Activated gamma-delta T cell treated with Interleukin-2 at 50 U/mL for 16 hours (primary cell): ENCODE measurements at places on chromosomes 6 and 20.

GRCh38 chr6:17096652-17097051 lies 5.2 kb upstream of the STMND1 start:
- DNase-seq: no peak

GRCh38 chr20:52154575-52154974 lies 37.0 kb downstream of the ZFP64 start:
- DNase-seq: no peak

DNA sequence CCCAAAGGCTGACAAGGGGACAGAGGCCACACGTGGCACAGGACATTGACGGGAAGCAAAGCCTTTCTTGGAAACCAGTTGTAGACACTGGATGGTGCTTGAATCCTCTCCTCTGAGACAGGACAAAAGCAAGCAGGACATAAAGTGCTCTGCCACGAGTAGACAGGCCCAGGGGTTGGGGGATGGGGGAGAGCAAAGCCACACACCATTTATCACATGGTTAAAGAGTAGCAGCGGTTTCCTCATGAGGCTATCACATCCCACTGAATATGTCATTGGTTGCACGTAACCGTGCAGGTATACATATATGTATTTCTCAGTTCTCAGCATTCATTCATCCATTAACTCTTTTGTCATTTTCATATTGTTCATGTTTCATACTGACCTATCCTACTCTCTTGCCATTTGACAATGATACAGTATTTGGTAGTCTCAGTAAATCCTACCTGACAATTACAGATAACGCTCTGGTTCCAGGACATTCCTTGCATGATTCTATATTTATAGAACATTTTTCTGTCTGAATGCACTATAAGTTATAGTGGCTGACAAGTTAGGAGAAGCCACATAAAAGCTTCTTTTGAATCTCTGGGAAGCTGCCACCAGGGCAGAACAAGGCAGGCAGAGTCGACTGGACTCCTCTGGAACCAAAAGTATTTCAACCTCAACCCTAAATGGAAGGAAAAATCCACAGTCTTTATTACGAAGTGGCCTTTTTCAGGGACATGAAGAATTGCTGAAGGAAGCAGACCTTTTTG lies 23.5 kb downstream of the METTL24 start:
- no peak for DNase-seq

- DNase-seq: no peak
These were observed 44.2 kb upstream of the SLC9A8 start for GRCh38 chr20:49768204-49769047.

DNA sequence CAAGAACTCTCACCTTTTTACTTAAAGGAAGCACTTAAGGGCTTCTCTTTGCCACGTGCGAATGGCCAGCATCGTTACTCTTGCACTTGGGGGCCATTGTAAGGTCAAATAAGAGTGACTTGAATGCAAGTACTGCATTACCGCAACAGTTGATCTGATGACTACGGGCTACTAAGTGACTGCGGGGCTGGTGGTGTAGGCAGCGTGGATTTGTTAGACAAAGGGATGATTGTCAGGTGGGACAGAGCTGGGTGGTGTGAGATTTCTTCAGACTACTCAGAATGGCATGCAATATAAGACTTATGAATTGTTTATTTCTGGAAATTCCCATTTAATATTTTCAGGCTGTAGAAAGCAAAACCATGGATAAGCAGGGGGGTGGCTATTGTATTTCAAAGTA lies 199.7 kb upstream of the UST start:
- DNase-seq: no peak

GRCh38 chr6:109526905-109527628 lies 44.0 kb upstream of the ZBTB24 start:
- peak; percentile 33 for DNase-seq

DNA sequence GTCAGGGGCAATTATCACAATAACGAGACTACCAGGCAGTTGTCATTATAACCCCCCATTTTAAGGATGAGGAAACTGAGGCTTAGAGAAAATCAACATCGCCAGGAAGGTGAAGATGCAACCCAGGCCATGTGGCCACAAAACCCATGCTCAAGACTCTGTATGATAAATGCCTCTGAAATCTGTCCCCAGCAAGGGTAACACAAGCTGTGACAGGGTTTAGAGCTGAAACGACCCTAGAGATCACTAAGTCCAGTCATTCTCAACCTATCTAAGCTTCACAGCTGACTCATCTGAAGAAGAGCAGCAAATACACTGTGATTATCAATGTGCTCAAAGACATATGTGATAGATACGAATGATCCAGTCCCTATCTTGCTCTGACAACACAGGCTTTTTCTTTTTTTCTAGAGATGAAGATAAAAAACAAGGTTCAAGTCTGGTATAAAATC lies 47.0 kb downstream of the ARHGAP18 start:
- no peak for DNase-seq

DNA sequence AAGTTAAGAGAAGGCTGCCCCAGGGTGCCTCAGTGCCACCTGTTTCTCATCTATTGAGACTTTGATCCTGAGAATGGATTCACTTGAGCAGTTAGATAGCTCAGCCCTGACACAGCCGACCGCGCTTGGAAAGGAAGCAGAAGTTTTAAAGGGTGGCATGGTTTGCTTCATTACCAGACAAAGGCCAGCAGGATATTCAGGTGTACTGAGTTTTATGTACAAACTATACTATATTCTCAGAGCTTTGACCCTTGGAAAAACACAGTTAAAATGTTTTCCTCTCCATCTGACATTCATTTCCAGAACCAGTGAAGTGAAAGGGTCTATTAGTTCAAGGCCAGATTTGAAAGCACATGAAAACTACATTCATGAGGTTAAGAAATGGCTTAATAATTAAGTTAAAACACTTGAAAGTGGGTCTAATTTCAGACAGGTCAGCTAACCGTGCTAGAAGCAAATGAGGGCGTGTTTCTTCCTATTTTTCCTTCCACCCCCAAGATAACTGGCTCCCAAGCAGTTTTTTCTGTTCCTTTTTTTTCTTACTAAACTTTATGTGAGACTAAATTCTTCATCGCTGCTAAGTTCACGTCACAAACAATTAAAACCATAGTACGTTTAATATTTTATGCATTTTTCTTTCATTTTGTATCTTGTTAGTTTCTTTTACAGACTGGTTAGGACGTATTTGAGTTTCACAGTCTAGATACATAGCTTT lies 385.3 kb upstream of the SOX4 start:
- no peak for DNase-seq

GRCh38 chr6:166365221-166365620 lies 17.5 kb downstream of the MPC1 start:
- no peak for DNase-seq

- DNase-seq: no peak
These were observed 28.7 kb upstream of the BEND3 start for GRCh38 chr6:107144014-107144413.

DNA sequence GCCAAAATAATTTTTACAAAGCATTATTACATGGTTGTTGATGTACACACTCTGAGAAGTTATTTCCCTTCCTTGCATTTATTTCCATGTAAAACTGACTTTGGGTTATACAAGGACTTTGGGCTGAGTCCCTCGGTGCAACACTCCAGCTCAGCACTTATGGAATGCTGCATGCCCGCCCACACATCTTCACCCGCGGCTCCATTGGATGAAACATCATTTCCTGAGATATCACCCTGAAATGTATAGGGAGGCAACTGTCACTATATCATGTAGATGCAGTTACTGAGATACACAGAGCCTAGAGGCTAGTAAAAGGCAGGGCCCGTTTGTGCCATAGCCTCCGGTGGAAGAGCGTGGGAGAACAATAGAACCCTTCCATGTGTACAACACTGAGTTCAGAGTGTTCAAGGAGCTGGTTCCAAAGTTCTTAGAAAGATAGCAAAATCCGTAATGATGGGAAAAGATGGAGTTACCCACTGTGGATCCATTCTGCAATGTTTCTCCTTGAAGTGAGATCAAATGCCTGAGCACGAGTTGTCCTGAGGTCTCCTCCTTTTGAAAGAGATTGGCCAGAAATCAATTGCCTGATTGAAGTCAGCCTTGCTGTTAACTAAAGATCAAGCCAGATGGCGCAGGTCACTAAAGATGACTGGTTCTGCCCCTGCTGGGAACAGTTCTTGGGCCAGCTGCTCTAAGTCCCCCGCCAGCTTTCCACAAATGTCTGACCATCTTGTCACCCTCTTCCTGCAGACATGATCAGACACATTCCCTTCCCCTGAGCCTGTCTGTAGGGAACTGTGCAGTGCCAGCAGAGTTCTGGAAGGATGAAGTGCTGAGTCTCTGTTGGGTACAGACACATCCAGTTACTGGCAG lies 100.9 kb upstream of the IYD start:
- no peak for DNase-seq

GRCh38 chr20:62233684-62234083 lies 4.6 kb upstream of the OSBPL2 start:
- no peak for DNase-seq

- DNase-seq: no peak
These were observed 6.7 kb downstream of the TEAD3 start for GRCh38 chr6:35489995-35490791.

GRCh38 chr20:5127204-5127858 lies 523 bp downstream of the CDS2 start:
- peak; percentile 63 for DNase-seq

GRCh38 chr20:63374504-63374903 lies 13.4 kb upstream of the CHRNA4 start:
- DNase-seq: no peak

DNA sequence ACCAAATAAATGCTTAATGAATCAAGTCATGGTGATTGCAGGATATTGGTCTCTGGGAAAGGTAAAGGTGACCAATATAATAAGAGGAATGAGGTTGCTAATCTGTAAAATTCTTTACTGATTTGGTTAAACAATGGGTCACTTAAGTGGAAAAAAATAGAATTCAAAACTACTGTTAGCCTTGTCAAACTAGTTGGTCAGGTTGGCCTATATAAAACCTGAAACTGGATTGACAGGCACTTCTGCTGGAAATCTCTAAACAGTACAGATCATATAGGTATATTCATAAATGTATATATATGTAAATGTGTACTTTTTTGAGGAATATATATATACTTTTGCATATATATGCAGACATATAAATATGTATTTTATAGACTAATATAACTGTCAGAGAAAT lies 19.7 kb downstream of the PLCB4 start:
- DNase-seq: no peak

GRCh38 chr6:8865451-8865850 lies 430.1 kb upstream of the SLC35B3 start:
- DNase-seq: no peak

- DNase-seq: no peak
These were observed 37.4 kb upstream of the JAG1 start for GRCh38 chr20:10710991-10711775.

DNA sequence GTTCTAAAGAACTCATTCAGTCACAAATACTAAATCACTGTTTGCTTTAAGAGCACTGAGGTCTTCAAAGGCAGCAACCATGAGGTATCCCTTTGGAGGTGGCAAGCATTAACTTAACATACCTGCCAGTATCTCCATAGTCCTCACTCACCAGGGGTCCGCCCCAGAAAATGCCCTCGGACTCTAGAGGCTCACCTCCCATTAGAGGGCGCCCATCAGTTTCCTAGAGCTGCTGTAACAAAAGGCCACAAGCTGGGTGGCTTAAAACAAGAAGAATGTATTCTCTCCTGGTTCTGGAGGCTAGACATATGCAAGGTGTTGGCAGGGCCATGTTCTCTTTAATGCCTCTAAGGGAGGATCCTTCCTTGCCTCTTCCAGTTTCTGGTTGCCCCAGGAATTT lies 12.0 kb upstream of the RNGTT start:
- DNase-seq: no peak

DNA sequence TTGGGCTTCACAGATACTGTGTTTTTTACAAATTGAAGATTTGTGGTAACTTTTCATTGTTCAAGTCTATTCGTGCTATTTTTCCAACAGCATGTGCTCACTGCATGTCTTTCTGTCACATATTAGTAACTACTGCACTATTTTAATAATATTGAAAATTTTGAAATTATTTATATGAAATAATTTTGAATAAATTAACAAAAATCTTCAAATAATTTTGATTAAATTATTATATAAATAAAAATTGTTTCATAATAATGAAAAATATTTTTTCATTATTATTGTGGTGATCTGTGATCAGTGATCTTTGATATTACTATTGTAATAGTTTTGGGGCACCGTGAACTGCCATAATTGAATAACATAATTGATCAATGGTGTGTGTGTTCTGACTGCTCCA lies 204.1 kb downstream of the OGFRL1 start:
- no peak for DNase-seq

DNA sequence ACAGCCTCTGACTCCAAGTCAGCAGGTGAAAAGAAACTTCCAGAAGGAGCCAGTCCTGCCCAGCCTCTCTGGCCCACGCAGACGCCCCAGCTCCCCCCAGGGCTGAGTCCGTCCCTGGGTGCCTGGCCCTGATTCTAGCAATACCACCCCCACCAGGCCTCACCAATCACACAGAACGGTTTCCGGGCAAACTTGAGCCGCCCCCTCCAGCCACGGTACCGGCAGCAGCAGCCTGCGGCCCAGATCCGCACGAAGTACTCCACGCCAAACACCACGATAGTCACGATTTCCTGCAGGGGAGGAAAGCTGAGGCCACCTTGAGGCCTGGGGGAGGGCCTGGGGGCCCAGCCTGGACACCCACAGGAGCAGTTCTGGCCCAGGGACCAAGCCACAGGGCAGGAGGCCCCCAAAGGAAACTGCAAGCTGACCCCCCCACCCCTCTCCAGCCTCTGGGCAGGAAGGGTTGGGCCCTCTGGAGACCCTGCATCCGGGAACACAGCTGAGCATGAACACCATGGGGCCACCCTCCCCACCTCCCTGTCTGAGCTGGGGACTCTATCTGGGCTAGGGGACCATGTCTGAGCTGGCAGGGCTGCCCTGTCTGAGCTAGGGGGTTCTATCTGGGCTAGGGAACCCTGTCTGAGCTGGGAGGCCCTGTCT lies 27.2 kb downstream of the KCNQ2 start:
- DNase-seq: no peak

GRCh38 chr20:4170621-4171537 lies 155.5 kb upstream of the RNF24 start:
- DNase-seq: no peak

- DNase-seq: no peak
These were observed 154.9 kb downstream of the ESR1 start for GRCh38 chr6:151962246-151962846.

DNA sequence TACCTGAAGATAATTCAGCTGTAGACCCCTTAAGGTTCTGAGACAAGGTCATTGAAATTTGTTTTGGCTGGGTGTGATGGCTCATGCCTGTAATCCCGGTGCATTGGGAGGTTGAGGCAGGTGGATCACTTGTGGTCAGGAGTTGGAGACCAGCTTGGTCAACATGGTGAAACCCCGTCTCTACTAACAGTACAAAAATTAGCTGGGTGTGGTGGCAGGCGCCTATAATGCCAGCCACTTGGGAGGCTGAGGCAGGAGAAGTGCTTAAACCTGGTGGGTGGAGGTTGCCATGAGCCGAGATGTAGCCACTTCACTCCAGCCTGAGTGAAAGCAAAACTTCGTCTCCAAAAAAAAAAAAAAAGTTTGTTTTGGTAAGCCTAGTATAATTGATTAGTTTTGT lies 11.0 kb downstream of the SRSF3 start:
- DNase-seq: no peak

GRCh38 chr6:148550569-148550968 lies 196.3 kb upstream of the UST start:
- no peak for DNase-seq
